ENCODE measurements at places on chromosomes 2 and 18.

- DNase-seq = no peak
Observed at GRCh38 chr18:69158944-69159343, 241.7 kb upstream of the DOK6 start.

- no peak for DNase-seq
Observed at GRCh38 chr2:3871002-3871401, 167.6 kb downstream of the DCDC2C start.

- DNase-seq = no peak
Observed at GRCh38 chr2:23354554-23354953, 30.4 kb upstream of the KLHL29 start.

DNA sequence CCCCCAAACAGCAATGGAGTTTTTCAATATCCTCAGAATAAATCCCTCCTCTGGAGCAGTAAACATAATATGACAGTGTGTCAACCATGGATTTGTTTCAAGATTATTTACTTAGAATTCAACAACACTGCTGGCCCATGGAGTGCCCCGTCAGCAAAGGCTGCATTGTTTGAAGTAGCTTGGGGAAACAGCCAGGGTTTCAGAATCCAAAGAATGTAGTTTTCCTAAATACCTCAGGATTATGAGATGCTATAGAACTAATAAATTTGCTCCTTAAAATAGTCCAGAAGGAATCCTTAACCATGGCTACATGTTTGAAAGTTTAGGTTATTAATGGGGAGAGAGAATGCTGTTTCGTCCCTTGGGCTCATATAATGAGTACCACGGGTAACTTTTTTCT, 13.1 kb upstream of the CETN1 start:
- DNase-seq = no peak

- DNase-seq = no peak
Observed at GRCh38 chr2:171136024-171136423, 24.7 kb downstream of the TLK1 start.

DNA sequence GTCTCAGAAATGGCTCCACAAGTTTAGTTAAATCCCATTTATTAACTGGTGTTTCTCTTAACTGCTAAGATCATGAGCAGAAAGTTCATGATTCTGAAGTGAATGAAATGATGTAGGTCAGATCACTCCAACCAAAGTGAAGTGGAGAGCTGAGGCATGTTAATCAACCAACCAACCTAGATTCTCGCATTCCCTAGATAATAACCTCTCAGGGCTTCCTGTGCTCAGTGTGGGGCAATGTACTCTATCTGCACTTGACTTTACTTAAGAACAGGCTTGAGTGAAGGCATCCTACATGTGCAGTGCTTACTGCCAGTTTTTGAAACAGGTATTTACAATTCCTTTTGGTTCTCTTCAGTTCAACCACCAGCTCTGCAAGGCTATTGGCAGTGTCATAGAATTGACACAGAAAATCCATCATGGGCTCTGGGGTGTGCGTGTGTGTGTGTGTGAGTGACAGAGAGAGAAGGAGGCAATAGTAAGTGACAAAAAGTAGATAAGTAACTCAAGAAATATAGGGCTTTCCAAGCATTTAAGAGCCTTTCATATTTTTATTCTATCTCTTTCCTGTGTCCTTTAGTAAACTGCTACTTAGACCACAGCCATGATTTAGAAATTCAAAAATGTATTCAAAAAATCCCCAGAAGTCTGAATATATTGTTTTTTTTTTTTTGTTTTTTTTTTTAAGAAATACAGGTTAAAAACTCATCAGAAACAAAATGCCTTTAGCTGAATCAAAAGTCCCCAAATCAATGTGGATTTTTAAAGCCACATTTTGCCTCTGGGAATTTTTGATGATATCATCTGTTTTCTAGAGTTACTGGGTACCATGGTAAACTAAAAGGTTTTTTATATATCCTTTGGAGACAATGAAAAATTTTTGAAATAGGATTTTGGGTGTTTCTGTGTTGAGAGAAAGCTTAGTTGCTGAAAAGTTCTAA, 28.6 kb downstream of the DOCK10 start:
- DNase-seq = no peak

- DNase-seq = peak; percentile 94
Observed at GRCh38 chr2:198917926-198918720, 539.6 kb downstream of the SATB2 start.

GRCh38 chr2:198452327-198452726, 647.9 kb downstream of the PLCL1 start:
- no peak for DNase-seq

GRCh38 chr18:45974088-45974536, 7.0 kb upstream of the EPG5 start:
- peak; percentile 86 for DNase-seq

GRCh38 chr2:196322973-196323810, 151.8 kb upstream of the STK17B start:
- no peak for DNase-seq

- no peak for DNase-seq
Observed at GRCh38 chr2:238668426-238668825, 179.5 kb upstream of the TWIST2 start.

DNA sequence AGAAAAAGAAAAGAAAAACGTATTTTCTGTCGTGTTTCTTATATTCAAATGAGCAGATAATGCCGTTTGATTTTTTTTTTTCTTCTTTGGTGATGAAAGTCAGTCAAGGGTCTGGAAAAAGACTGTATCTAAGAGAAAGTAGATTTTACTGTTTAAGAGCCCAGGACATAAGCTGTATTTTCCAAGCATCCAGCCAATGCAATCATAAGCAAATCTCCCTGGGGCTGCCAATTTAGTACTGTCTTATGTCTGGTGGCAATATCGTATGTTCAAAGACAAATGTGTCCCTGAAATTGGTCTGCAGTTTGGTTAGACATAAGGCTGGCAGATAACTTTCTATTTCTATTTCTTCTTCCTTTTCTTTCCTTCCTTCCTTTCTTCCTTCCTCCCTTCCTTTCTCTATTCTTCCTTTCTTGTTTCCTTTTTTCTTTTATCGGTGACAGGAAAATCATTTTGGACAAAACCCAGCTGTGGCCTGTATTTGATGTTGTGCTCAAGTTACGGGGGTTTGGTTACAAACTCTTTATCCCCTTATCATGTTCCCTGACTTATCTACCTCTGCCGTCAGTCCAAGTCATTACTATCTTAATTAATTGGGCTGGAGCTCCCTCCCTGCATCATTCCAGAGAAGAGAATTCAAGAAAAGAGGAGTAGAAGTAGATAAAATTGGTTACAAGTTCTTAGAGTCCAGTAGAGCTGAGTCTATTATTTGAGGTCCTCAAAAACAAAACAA, 683.4 kb upstream of the FSHR start:
- no peak for DNase-seq

DNA sequence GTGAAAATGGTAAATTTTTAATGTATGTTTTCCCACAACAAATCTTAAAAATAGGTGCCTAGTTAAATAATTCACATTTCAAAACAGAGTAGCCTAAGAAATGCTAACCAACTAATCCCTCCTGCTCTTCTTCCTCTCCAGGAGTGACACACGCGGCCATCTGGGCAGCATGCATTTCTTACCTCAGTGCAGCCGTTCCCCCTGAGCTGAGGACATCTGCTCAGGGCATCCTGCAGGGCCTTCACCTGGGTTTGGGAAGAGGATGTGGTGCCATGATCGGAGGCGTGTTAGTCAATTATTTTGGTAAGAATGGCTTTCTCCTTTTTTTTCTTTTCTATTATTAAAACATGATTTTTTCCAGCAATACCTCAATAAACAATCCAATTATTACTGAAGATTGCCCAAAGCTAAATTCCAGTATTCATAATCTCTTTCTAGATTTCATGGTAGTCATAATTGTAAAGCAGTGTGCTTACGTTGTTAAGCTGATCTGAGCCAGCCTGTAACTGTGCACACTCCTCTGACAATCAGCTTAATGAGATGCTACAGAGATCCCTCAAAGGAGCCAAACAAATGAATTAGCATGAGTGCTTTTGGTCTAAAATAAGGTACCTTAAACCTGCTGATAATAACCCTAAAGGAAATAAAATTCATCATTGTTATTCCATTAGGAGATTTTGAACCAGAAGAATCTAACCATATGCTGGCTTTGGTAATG, 45.8 kb downstream of the NEMP2 start:
- no peak for DNase-seq

DNA sequence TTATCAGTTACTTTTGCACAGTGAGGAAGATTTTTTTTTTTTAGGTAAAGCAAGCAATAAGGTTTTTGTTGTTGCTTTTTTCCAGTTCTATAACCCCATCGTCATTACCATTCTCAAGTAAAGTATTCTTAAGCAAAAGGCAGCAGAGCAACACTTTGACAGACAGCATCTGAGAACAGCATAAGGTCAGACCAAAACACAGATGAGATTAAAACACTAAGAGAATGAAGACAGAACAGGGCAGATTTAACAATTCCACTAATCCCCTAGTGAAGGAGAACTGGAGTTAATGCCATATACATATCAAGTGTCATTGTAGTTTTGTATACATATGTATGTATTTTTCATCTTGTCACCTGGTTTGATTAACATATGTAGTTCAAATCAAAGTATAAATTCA, 290.2 kb downstream of the METTL4 start:
- no peak for DNase-seq

DNA sequence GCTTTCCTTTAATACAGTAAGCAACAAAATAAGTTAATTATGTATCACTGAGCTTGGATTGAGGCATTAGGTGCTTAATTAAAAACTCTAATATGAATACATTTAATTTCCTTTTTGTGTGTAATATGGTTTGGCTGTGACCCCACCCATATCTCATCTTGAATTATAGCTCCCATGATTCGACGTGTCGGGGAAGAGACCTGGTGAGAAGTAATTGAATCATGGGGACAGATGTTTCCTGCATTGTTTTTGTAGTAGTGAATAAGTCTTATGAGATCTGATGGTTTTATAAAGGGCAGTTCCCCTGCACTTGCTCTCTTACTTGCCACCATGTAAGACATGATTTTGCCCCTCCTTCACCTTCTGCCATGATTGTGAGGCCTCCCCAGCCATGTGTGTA, 325.4 kb upstream of the CDH7 start:
- DNase-seq = no peak

- no peak for DNase-seq
Observed at GRCh38 chr2:233852056-233852455, 2.3 kb downstream of the HJURP start.

GRCh38 chr2:201150454-201151020, 32.4 kb upstream of the CASP10 start:
- no peak for DNase-seq

DNA sequence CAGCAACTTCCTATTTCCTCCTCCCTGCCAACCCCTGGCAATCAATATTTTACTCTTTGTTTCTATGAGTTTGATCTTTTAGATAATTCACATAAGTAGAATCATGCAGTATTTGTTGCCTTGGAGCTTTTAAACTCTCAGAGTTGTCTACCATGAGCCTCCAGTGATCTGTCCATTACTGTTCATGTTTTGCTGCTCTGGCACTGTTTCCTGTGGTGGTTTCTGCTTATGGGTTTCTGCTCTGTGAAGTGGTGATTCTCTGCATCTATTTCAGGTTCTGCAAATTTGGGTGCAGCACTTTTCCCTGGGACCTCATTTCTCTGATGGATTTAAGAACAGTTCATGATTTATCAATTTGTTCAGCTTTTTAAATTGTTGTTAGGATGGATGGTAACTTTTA, 908.1 kb upstream of the FANCL start:
- no peak for DNase-seq

DNA sequence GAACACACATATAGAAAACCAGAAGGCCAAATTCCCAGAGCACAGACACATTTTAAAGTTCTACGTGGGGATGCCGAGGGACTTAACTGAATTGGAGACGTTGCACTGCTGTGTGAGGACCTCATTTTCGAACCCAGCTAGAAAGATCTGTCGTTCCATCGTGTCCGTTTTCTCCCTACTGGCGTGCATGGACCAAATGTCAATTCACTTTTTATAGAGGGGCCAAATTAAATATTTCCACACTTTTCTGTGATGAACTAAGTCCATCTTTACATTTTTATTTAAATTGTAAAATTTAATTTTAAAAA, 692 bp upstream of the TSHZ1 start:
- DNase-seq = peak; percentile 36

DNA sequence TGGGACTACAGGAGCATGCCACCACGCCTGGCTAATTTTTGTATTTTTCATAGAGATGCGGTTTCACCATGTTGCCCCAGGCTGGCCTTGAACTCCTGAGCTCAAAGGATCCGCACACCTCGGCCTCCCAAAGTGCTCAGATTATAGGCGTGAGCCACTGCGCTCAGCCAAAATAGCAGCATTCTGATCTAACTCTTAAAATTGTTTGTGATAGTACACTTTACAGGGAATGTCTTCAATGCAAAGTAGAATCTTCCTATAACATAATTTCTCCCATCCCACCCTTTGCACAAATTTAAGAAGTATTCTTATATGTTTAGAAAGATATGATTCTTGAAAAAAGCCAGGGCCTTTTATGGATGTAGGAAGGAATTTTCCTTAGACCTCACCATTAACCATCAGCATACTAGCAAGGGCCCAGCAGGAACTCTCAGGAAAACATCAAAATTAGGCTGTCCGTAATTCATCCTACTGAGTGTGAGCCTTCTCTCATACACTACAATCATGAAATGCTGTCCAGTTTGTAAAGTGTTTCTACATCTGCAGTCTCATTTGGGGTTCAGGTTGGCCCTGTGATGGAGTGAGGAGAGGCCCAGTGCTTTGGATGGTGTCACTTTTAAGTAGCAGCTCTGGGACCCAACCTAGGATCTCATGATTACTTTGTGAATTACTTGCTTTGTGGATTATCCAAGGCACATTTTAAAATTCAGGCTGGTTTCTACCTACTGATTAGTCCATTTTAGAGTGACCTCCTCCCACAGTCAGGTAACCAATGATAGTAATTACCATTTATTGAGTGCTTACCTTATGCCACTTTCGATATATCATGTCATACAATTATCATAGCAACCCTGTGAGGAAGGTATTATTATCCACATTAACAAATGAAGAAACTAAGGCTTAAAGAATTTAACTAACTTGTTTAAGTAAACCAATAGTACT, 37.5 kb upstream of the DLX1 start:
- DNase-seq = no peak

- peak; percentile 36 for DNase-seq
Observed at GRCh38 chr2:180077295-180077906, 70.3 kb upstream of the CWC22 start.

DNA sequence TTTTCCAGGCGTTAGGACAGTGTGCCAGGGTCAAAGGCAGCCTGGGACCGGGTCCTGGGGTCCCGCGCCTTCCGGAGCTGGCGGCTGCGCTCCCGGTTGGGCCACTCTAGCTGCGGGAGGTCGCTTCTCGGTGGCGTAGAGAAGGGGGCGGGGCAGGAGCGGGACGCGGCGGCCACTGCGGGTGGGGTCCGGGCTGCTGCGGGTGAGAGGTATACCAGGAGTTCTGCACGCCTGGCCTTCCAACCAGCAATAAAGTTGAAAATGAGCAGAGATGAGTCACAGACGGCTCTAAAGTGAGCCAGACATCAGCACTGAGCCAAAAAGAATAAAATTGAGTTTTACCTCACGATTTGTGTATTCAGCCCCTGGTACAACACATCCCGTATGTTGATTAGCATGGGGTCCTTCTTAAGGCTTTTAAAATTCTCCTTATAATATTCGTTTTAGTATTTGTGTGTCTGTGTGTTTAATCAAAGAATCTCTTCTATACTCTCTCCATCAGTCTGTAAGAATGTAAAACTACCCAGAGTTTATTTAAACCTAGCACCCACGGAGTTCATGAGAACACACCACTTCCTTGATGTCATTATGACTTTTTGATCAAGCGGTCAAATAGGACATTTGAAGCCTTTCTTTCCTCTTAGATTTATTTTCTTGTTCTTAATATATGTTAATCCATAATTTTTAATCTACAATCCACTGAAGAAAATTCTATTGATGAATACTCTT, at the start of gene C1GALT1C1L:
Gene C1GALT1C1L, minus strand, starts transcription at position 108 of the 729 bp plus-strand sequence. Its CDS starts 107 bp downstream, at position 1.
- peak; percentile 51 for DNase-seq

GRCh38 chr18:41128545-41128944, 826.5 kb upstream of the PIK3C3 start:
- peak; percentile 83 for DNase-seq

Measured in epithelial cell of esophagus (primary cell).